NCI-H1417 treated with DMSO at 0.1 percent for 48 hours (cell line): ENCODE measurements at places on chromosomes 6 and 20.

DNA sequence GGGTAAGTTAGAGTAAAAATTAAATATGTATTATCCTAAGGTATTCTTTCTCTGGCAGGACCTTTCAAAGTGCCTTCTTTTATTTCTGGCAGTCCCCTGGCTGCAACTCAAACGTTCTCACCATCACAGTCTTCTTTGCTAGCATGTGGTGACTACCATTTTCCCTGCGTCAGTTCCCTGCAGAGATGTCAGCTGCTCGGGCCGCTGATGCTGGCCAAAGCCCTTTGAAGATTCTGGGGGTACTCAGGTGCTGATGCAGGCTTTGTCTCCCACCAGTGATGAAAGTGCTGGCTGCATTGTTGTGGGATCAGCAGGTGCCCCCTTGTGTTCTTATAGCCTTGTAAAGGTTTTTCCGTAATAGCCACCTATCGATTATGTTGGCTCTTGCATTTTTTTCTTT, 140.1 kb downstream of the BTBD3 start:
- DNase-seq: no peak

- DNase-seq: peak; percentile 94
Observed at GRCh38 chr20:33554914-33555420, 65.1 kb downstream of the CBFA2T2 start.

DNA sequence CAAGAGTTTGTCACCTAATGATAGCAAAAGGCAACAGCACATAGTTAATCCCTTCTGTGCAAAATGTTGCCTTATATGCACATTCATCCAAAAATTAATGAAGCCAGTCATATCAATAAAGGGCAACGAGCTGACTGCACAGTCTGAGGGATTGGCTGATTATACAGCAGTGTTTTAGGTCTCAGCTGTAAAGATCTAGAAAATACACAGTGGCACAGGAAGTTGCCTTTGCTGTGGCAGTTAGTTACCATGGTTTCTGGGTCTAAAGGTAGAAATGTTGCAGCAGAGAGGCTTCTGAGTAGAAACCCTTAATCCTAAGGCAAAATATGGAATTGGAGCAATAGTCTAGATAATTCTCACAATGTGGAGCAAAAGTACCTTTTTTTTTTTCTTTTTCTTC, 89.7 kb downstream of the SMPDL3A start:
- DNase-seq: no peak

GRCh38 chr6:12439296-12439695, 149.1 kb downstream of the EDN1 start:
- DNase-seq: no peak

- no peak for DNase-seq
Observed at GRCh38 chr6:160190973-160191372, 67.6 kb downstream of the SLC22A2 start.

DNA sequence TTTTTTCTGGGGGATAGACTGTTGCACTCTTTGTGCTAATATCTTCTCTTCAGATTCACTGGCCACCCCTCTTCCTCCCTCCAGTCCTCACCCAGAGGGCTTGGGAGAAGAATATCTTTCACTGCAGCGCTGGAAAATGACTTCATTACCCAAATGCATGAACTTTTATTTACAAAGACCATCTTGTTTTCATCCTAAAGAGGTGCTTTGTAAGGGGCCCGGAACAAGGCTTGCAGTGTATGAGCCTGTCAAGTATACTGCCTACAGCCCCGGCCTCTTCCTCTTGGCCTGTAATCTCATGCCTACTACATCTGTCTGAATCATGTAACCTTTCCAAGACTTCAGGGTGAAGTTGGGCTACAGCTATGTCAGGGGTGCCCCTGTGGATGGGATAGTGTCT, 554 bp upstream of the LAMA4 start:
- no peak for DNase-seq

DNA sequence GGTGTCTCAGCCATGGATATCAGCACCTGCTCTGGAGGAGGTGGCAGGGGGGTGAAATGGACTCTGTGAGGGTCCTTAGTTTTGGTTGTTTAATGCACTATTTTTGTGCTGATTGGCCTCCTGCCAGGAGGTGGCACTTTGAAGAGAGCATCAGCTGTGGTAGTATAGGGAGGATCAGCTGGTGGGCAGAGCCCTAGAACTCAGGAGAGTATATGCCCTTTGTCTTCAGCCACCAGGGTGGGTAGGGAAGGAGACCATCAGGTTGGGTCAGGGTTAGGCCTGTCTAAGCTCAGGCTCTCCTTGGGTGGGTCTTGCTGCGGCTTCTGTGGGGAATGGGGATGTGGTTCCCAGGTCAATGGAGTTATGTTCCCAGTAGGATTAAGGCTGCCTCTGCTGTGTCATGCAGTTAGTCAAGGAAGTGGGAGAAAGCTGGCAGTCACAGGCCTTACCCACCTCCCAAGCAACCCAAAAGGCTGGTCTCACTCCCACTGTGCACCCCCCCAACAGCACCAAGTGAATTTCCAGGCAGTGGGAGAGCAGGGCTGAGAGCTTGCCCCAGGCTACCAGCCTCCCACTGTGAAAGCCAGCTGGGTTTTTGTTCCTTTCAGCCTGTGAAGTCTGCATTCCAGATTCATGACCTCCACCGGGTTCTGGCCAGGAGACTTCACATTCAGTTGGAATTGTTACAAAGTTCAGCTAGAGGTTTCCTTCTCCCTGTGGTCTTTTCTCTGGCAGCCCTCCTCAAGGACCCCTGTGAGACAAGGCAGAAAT, 5.7 kb upstream of the OSTM1 start:
- DNase-seq: no peak

- DNase-seq: no peak
Observed at GRCh38 chr6:168507297-168507696, 66.3 kb downstream of the SMOC2 start.

DNA sequence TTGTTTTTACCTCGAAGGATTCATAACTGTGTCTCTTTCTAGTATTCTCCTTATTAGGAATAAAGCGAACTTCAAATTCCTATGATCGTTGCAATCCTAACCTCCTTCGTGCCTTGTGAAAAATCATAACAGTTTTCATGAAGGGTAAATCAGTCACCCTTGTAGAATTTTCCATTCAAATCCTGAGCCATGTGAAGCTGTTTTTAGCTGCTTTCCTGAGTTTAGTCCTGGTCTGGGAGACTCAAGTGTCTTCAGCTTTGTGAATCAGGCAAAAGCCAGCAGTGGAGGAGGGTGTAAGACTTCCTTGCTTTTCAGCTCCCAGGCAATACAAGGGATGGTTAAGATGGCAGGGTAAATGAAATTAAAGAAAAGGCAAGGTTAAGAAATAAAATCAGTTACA, 24.3 kb downstream of the GCNT2 start:
- DNase-seq: no peak

- no peak for DNase-seq
Observed at GRCh38 chr20:60132162-60132826, 174.1 kb downstream of the CDH26 start.

GRCh38 chr20:46644733-46645132, 6.5 kb downstream of the SLC13A3 start:
- no peak for DNase-seq

DNA sequence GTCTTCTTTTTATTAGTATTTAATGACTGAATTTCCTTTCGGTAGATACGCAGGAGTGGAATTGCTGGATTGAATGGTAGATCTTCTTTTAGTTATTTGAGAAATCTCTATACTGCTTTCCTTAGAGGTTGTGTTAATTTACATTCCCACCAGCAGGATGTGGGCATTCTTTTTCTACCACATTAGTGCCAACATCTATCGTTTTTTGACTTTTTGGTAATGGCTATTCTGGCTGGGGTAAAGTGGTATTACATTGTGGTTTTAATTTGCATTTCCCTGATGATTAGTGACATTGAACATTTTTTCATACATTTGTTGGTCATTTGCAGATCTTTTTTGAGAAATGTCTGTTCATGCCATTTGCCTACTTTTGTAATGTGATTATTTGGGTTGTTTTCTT, 37.1 kb downstream of the SUMO4 start:
- no peak for DNase-seq

DNA sequence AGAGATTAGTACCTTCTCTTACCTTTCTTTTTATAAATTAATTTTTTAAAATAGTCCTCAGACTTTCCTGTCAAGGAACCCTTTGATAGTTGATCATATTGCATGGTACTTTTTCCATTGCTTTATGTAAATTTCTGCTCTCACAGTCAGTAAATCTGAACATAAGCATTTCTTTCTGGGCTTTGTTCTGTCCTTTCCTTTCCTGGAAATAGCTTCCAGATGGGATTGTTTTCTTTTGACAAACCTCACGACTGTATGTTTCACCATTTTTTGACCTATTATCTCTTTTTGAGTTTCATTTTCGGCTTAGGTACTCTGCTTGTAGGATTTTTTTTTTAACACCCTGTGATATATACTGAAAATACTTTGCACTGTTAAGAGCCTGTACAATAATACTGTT, 32.6 kb downstream of the UTRN start:
- DNase-seq: no peak

GRCh38 chr20:8132484-8133309, 631 bp downstream of the PLCB1 start:
- DNase-seq: no peak

- DNase-seq: no peak
Observed at GRCh38 chr20:50992733-50993457, 30.0 kb downstream of the KCNG1 start.

DNA sequence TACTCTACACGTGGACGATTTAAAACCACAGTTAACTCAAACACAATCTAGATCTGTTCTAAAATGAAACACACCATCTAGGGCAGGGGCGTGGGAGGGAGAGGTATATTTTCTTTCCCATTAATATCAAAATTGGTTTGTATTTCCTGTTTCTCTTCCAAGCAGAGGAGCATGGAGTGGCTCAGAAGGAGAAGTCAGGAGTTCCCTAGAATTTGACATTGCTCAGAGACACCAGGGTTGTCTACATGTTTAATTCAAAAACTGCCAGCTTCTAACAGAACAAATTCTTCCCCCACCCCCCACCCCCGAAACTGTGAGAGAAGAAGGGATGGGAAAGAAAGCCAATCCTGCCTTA, 2.3 kb downstream of the PREX1 start:
- no peak for DNase-seq

- no peak for DNase-seq
Observed at GRCh38 chr6:5328800-5329199, 67.5 kb downstream of the FARS2 start.

DNA sequence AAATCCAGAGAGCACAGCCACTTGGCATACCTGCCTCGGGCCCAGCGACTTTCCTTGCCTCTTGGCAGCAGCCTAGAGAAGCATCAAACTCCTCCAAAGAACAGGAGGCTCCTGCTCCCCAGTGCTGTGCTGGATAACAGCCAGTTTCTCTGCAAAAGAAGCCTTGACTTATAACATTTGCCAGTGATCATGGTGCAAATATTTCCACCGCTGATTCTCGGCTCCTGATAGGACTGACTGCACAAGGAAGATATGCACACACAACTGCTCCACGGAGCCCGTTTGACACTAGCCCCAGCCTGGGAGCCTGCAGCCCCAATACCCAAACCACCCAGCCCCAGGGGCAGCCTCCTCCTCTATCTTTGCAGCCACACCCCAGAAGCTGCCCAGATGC, 17.5 kb downstream of the ACSS1 start:
- DNase-seq: no peak

DNA sequence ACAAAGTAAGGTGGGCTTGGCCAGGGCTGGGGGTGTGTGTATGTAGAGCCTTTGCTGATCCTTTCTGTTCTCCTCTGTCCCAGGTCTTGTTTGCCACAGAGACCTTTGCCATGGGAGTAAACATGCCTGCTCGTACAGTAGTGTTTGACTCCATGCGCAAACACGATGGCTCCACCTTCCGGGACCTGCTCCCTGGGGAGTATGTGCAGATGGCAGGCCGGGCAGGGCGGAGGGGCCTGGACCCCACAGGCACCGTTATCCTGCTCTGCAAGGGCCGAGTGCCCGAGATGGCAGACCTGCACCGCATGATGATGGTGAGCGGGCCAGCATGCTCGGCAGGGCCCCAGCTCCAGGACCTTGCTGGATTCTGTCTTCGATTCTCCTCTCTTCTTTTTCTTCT, 6.2 kb downstream of the DXO start:
- DNase-seq: no peak

GRCh38 chr6:169170583-169170955, 83.1 kb downstream of the THBS2 start:
- DNase-seq: no peak

GRCh38 chr6:139257291-139257690, 34.5 kb downstream of the TXLNB start:
- no peak for DNase-seq

- no peak for DNase-seq
Observed at GRCh38 chr20:62557999-62558408, 82.2 kb upstream of the GATA5 start.

DNA sequence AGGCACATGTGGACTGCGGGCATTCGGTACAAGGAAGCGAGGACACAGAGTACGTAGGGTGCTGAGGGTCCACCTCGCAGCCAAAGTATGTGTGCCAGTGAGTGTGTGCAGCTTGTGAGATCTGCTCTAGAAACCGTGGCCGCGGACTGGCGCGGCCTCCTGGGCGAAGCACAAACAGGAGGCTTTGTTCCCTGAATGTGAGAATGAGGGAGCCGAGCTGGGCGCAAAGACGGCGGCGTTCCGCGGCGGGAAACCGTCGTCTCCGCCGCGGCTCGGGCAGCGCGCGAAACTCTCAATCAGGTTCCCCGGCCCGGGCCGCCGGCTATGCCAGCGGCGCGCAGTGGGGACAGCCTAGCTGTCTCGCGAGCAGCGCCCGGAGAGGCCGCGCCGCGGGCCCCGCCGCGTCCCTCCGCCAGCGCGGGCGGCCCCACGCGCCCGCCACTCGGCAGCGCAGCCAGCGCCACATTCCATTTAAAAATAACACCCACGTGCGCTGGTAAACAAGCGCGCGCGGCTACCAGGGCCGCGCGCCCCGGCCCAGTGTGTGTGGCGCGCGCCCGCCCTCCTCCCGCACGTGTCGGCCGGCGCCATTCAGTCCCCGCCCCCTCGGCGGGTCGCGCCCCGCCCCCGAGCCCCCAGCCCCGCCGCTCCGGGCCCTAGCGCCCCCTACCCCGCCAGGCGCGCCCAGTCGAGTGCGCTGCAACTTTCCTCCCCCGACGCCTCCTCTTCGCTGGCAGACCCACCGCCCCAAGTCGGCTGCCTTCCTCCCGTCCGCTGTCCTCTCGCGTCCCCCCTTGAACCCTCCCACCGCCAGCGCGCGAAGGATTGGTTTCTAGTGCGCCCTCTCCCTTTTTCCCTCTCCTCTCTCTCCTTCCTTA, 3.0 kb upstream of the FOXO3 start:
- DNase-seq: peak; percentile 77

DNA sequence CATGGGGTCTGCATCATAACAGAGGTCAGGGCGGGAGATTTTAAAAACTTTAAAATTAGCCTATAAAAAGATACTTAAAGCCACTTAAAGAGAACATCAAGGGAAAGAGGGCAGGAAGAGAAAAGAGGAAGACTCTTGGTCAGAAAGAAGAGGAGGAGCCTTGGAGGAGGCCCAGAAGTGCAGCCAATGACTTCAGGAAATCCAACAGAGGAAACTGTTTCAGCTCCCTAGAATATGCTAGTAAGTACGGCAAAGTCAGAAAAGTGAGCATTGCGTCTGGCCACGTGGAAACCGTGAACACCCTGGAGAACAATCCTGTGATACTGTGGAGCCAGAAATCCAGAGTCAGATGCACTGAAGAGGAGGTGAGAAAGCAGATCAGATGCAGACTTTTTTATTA, 22.5 kb upstream of the NHSL1 start:
- DNase-seq: no peak
